CD4-positive, alpha-beta T cell treated with Interleukin-2 at 100 ng/mL for 4 hours (primary cell): ENCODE measurements at places on chromosomes 3 and 15.

- DNase-seq, result no peak
These were observed 61.6 kb upstream of the EIF1B start for GRCh38 chr3:40247714-40248454.

DNA sequence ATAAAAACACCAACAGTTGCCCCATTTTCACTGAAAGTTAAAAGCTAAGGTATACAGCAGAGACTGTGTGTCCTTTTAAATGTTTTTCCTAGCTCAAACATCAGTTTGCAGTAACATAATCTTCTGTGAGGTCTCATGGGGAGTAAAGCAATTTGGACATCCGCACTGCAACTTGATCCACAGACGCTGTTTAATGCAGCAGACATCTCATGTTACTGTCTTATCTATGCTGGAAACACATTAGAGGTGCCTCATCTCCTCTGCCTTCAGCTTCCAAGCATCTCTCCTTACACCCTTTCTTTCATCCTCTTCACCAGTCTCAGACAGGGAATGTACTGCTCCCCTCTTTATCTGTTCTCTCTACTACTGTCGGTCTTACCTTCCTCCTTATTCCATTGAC lies 53.7 kb upstream of the ATP11B start:
- no peak for DNase-seq

GRCh38 chr15:74821091-74821789 lies 5.2 kb upstream of the CPLX3 start:
- no peak for DNase-seq

DNA sequence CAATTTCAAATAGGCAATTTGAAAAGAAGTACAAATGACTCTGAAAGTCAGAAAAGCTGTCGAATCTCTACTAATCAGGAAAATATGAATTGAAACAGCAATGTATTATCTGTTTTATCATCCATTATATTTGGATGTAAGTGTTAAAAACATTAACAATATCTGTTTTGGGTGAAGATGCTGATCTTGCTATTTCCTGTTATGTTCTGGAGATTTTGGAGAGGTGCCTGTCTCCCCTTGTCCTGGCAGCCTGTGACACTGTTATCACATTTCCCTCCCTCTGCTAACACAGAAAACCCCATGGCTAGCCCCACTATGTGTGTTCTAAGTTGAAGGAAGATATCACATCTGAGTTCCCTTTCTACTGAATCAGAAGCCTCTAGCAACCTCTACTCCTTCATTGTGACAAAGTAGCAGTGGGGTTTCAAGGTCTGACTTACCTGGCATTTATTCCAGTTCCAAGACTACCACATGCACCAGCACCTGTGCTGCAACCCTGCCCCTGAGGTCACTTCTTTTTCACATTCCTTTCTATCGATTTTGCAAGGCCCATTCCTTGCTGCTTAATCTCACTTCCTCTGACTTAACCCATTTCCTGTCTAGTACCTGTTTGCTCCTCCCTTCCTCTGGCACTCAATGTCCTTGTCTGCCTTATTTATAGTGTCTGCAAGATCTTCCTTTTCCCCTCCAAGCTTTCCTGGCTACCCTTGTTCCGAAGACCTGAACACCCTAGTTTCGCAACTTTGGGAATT lies 95.5 kb upstream of the COL8A1 start:
- DNase-seq, result no peak

GRCh38 chr3:115788921-115789470 lies 165.7 kb downstream of the GAP43 start:
- DNase-seq, result no peak

- DNase-seq, result no peak
These were observed 703.3 kb upstream of the LMCD1 start for GRCh38 chr3:7798276-7798675.

DNA sequence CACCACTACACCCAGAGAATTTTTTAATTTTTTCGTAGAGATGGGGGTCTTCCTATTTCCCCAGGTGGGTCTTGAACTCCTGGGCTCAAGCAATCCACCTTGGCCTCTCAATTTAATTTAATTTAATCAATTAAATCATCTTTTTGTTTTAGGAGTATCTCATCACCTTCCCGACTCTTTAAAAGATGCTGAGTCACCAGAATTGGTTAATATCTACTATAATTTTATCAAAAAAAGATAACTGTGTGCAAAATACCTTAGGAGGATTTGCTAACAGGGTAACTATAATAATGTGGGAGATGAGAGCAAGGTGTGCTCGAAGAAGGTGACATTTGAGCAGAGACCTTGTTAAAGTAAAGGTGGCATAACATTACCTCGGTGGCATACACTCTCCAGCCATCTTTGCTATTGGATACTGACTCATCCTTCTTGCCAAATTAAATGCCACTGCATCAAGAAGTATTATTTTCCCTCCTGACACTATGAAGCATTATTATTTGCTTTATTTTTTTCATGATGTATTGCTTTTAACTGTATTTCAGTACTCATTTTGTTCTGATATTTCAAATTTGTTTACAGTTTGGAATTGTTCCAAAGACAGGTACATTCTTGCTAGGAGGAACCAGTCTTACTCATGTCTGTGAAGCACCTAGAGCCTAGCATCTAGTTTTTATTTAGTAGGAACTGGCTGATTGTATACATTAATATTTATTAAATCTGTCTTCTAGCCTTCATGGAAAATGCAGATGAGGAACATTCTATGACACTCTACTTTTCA lies 200.7 kb downstream of the MBNL1 start:
- no peak for DNase-seq

DNA sequence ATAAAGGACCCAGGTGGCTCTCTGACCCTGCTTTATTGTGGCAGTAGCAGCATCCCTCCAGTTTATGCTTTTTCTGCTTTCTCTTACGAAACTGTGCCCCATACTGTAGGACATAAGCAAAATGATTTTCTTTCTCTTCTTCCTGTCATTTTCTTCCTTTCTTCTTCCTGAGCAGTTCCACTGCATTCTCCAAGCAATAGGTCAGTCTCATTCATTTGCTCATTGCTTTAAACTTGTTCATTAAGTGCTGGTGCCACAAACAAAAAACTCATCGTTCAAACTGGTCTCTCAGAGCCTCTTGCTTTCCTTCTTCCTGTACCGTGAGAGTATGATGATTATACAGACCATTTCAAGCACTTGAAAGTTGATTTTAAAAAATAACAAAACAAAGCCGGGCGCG lies 66.8 kb downstream of the PDE8A start:
- no peak for DNase-seq

DNA sequence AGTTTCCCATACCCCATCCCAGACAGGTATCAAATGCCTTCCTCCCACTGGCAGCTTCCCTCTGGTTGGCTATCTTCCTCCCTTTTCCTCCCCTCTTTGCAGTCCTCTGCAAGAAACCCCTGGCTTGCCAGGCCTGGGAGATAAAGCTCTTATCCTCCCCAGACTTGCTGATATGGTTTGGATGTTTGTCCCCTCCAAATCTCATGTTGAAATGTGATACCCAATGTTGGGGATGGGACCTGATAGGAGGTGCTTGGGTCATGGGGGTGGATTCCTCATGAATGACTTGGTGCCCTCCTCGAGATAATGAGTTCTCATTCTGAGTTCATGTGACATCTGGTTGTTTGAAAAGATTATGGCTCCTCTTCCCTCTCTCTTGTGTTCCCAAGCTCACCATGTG lies 32.2 kb upstream of the SNRK start:
- no peak for DNase-seq

- DNase-seq, result no peak
These were observed 86.8 kb downstream of the FSIP1 start for GRCh38 chr15:39695793-39696192.

- DNase-seq, result peak; percentile 63
These were observed 3.3 kb downstream of the ANKRD63 start for GRCh38 chr15:40279437-40280141.

DNA sequence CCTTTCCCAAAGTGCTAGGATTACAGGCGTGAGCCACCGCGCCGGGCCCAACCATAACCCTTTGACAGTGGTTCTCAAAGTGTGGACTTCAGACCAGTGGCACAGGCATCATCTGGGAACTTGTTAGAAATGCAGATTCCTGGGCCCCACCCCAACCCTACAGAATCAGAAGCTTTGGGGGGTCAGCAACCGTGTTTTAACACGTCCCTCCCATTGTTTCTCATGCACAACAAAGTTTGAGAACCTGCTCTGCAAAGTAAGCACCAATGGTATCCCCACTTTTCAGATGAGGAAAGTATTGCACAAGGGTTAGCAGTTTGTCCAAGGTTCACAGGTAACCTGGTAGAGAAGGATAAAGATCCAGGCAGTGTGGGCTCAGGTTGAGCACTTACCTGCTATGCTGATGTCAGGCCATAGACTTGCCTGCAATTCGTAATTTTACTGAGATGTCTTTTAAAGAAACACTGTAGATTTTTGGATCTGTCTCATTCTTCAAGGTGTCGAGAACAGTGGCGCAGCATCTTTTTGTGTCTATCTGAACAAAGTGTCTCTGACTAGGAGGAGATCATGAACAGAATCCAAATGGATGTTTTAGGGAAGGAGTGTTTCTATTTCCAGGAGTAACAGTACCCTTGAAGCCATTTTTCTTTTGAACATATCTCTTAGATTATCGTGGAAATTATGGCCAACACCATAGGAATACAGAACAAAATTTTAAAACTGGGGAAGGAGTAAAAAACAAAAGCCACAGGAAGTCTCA lies 2.5 kb downstream of the GXYLT2 start:
- no peak for DNase-seq

DNA sequence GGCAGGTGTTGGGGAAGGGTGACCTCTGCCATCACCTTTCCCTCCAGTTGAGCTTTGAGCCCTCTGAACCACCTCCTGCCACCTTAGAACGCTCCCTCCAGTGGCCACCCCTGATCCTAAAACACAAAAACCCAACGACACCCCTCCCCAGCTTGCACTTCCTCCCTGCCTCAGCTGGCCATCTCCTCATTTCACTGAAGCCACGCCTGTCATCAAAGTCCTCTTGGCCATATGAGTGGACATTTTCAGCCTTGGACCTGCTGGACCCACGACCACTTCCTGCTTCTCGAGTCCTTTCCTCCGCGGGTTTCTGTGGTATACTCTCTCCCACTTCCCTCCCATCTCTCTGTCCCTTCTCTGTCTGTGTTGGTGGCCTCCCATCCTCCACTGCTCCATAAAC lies 48.5 kb upstream of the NR2C2 start:
- no peak for DNase-seq
